Effector memory CD8-positive, alpha-beta T cell (primary cell): ENCODE measurements at places on chromosomes 3 and 15.

DNA sequence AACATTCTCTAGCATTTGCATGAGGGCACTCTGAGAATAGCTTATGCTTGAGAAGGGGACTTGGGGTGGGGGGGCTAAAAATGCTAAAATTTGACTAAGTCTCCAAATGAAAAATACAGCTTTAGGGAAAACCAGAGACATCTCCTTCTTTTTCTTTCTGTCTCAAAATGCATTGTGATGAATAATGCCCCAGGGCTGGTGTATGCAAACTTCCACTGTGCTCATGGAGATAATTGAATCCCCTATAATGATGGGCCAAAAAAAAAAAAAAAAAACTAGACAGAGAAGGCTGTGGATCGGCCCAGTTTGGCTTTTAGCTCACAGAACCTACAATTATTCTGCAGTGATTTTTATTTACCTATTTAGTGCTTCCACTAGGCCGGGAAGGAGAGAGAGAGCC is 147.9 kb upstream of the RORA start:
- no peak for DNase-seq

DNA sequence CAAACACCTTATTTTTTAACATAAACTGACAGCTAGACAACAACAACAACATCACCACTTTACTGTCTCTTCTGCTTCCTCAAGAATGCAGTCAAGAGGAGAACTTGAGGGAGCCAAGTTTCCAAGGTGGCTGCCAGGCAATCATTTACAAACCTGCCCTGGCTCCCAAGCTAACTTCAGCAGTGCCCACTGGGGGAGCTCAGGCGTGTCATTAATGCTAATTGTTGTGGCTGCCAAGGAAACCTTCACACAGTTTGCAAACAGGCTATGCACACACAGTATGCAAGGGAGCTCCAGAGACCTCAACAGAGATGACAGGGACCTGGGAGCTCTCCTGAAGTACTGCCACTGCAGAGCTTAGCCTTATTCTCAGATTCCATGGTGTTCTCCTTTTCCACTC is 2.1 kb downstream of the DZIP1L start:
- no peak for DNase-seq

DNA sequence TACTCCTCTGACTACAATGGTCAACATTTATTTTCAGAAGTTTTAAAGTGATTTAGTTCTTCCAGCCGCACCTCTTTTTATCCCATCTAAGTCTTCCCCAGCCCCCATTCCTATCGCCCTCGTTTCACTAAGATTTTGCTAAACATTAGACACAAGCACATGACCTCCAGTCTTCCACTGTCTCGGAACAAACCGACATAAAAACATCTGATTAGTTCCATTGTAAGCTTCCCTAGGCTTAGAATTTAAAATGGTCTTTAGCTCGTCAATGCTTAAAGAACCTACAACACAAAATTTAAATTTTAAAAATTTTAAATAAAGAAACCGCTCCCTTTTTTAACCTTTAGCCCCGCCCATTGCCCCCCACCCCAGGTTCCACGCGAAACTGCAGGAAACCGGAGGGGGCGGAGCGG is 284 bp upstream of the TSC22D2 start:
- DNase-seq: no peak

GRCh38 chr3:107973152-107973551 is 117.7 kb downstream of the CD47 start:
- DNase-seq: no peak

GRCh38 chr3:134197681-134198261 is 52.9 kb downstream of the RYK start:
- no peak for DNase-seq

DNA sequence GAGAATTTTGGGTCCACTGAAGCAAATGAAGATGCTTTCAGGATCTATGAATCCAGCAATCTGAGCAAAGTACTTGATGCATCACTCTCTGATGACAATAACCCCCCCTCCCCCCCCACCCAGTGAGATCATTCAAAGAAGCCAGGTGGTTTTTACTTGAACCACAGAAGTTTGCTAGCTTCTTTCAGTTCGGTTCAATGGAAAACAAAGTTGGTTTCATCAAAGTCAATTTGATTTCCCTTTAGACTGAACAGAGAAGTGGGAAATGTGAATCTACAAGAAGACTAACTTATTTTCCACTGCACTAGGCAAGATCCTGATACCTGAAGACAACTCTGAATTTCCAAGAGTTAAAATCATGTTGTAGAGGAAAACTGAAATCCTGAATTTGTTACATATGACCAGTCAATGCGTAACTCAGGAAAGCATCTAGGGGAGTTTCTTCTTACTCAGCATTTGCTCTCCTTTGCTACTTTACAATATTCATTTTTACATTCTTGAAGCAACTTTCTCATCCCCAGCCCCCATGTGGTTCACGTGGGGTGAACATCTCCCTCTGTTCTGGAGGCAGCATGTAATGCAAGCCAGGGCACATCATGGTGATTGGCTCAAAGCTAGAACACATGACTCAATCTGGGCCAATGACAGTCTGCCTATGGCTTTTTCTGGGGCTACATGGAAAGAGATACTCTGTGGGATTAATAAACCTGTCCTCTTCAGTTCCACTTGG is 572.6 kb downstream of the FOXP1 start:
- DNase-seq: no peak

DNA sequence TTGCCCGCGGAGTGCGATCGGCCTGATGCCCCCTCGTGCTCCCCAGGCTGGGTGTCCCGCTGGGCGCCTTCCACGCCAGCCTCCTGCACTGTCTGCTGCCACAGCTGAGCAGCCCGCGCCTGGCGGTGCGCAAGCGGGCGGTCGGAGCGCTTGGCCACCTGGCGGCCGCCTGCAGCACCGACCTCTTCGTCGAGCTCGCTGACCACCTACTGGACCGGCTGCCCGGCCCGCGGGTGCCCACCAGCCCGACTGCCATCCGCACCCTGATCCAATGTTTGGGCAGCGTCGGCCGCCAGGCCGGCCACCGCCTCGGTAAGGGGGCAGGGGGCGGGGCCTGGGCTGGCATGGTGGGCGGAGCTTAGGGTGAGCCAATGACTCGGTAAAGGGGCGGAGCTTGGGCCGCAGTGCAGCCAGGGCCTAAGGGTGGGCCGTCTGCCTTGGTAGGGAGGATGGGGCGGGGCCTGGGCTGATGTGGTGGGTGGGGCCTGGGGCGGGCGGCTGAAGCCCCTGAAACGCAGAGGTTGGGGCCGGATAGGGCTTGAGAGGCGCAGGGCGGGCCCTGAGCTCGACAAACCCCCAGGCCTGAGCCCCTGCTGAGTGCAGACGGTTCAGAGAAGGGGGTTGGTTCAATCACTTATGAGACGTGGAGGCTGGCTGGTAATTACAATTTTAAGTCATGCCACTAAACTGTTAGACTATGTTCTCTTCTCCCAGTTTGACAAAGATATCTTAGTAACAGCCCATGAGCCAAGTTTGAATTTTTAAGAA is 13.7 kb downstream of the CAND2 start:
- peak; percentile 97 for DNase-seq

DNA sequence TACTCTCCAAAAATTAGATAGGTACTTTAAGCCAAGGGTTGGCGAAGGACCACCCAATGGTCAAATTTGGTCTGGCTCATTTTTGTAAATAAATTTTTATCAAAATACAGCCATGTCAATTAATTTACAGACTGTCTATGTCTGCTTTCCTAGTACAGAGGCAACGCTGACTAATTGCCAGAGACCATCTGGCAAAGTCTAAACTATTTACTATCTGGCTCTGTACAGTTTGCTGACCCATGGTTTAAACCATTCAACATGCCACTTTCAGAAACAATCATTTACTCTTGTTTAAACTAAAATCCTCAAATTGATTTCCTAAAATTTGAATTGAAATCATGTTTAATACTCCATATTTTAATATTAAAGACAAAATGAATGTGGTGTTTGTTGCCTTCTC is 25.9 kb downstream of the CBLB start:
- DNase-seq: no peak

DNA sequence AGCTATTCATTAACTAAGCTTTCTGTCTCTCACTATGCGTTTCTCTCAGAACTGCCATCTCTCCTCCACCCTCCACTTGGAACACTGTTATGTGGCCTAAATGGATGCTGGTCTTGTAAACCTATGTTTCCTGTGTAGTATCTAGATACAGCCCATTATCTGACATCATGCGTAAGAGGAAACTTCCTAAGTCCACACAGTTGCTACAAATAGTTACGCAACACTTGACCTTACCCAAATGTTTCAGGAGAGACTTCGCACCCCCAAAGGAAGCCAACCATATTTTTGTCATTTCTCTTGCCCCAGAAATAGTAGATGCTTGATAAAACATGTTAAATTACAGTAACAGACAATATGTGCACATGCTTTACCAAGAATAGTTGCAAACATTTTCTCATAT is 87.2 kb upstream of the TPRG1 start:
- DNase-seq: no peak

GRCh38 chr3:5006755-5007202 is 27.5 kb downstream of the BHLHE40 start:
- peak; percentile 78 for DNase-seq

GRCh38 chr3:166993015-166993630 is 387.0 kb downstream of the ZBBX start:
- DNase-seq: no peak

GRCh38 chr3:87654184-87654583 is 377.8 kb upstream of the POU1F1 start:
- DNase-seq: no peak

DNA sequence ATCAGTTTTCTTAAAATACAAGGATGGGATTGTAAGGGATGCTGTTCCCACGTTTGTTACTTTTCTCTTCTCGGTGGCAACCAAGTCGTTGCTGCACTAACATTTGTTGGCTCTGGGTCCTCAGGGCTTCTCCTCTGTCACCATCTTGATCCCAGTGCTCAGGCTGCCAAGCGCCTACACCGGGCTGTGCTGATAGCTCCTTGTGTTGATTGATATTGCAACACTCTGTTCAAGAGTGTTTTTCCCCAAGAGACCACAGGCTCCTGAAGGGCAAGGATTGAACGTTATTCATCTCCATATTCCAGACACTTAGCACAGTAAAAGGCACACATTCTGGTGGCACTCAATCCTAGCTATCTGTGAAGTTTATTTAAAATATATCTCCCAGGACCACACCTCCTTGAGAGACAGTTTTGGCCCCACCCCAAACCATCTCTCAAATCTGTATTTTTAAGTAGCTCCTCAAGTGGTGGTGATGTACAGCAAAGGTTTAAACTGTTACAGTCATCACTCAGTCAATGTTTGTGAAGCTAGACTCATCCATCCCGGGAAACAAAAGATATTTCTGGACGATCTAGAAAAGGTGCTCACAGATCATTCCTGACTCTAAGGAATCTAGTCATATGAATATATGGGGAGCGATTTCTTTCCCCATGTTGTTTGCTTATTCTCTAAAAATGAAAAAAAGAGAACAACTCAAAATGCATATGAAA is 38.5 kb upstream of the FOXP1 start:
- no peak for DNase-seq

DNA sequence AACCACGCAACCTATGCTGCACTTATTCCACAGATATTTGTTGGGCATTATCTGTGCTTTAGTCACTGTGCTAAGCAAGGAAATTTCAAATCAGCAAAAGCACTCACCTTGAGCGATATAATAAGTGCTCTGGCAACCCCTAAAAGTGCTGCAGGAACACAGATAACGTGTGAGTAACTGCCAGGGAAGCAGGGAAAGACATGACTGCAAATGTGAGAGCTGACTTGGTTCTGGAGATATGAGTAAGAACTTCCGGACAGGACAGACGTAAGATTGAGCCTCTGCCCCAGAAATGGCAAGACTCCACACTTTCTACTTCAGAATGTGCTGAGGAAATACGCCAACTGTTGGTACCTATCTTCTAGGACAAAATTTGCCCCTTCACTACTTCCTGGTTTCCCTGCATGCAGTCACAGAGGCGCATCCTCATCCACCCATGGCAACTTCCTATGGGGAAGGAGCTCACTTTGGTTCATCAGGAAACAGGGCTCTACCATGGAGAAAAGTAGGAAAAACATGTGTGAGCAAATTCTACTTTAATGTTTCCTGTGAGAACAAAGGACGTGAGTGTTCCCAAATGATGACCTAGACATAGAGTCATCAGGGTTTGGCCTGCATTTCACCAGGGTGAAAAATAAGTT is 41.7 kb downstream of the AQP9 start:
- no peak for DNase-seq

GRCh38 chr3:45915518-45916231 is 27.6 kb upstream of the CXCR6 start:
- DNase-seq: peak; percentile 72

GRCh38 chr3:119018690-119019463 is 15.8 kb downstream of the IGSF11 start:
- no peak for DNase-seq

DNA sequence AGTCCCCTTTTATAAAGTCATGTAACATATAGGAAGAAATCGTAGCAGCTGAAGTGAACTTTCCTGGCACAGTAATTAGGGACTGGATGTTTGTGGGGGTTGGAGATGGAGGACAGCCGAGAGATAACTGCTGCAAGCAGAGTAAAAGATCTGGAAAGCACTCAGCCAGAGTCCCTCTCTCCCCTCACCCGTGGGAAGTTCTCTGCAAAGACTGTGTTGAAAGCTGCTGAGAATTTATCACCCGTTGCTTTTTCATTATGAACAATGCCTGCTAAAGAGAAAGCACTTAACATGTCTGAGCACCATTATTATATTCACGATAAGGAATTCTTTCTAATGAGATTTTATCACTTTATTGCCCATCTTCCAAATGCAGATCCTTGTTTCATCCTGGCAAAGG is 248.8 kb downstream of the SHOX2 start:
- DNase-seq: no peak

GRCh38 chr15:79091204-79091867 is 756 bp upstream of the RASGRF1 start:
- DNase-seq: no peak

GRCh38 chr15:56207092-56207491 is 36.6 kb downstream of the RFX7 start:
- no peak for DNase-seq

- DNase-seq: no peak
These were observed 29.9 kb upstream of the GHSR start for GRCh38 chr3:172478116-172478515.

DNA sequence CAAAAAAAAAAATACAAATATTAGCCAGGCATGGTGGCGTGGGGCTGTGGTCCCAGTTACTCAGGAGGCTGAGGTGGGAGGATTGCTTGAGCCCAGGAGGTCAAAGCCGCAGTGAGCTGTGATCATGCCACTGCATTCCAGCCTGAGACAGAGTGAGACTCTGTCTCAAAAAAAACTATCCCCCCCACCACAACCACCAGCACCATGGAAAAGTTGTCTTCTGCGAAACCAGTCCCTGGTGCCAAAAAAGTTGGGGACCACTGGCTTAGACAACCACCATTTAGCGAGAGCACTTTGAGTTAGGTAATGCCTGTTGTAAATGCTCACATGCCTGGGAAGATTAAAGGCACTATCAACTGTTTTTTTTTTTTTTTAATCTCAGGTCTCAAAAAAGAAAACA is 15.4 kb downstream of the ARHGAP31 start:
- no peak for DNase-seq

GRCh38 chr15:78103406-78104118 is 11.2 kb downstream of the SH2D7 start:
- peak; percentile 56 for DNase-seq

- DNase-seq: no peak
These were observed 55.3 kb downstream of the SLC28A2 start for GRCh38 chr15:45307230-45307924.

GRCh38 chr3:119364401-119364800 is 70.2 kb downstream of the ARHGAP31 start:
- DNase-seq: no peak
